T-helper 1 cell treated with Interleukin-12 subunit alpha and Interleukin-12 subunit beta and Interleukin-4 antibody, amounts not matched to agents 30 ng/mL and 1 ng/mL, for 36 hours (primary cell): ENCODE measurements at places on chromosomes 7 and 10. TPM values are rescaled to one million over a fixed set of nuclear protein-coding genes. Genes with fewer than 3 reads are reported as not detected.

Gene IGFBP3
- 1.4 and 2.3 TPM in 2 replicates for total RNA-seq

Gene ASB13
- 4.9 and 6.3 TPM in 2 replicates for total RNA-seq

Gene DPP6
- not detected in 2 replicates for total RNA-seq

Gene NRF1
- 25.2 and 28.1 TPM in 2 replicates for total RNA-seq

Gene GCK
- total RNA-seq, result 0.15 TPM in 1 of 2 replicates, not detected in the other

Gene AKR1C1
- 1.3 and 1.4 TPM in 2 replicates for total RNA-seq

Gene PDZD7
- total RNA-seq, result 0.46 and 0.71 TPM in 2 replicates

Gene TMEM213
- total RNA-seq, result 3.7 and 4.6 TPM in 2 replicates

Gene ATP6V1F
- total RNA-seq, result 125 and 127 TPM in 2 replicates
